ENCODE measurements at places on chromosomes 2 and 18.

- DNase-seq = no peak
Measured at GRCh38 chr2:159193791-159194190, 92.7 kb downstream of the WDSUB1 start.

- DNase-seq = no peak
Measured at GRCh38 chr2:16155366-16155765, 215.0 kb downstream of the MYCN start.

DNA sequence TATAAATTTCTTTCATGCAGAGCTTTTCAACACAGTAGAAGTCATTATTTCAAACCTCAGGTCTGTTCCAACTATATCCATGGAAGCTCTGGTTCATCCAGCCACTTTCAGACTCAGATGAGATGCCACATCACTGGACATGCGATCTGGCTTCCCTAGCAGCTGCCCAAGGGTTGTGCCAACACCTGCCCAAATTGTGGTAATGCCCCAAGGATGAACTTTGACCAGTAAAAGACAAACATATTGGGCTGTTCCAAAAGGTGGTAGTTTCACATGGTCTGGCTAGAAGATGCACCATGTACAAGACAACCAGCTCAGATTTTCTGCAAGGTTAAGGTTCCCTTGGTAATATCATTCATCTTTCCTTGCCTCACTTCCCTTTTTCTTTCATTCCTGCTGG, 101.9 kb downstream of the THADA start:
- no peak for DNase-seq

DNA sequence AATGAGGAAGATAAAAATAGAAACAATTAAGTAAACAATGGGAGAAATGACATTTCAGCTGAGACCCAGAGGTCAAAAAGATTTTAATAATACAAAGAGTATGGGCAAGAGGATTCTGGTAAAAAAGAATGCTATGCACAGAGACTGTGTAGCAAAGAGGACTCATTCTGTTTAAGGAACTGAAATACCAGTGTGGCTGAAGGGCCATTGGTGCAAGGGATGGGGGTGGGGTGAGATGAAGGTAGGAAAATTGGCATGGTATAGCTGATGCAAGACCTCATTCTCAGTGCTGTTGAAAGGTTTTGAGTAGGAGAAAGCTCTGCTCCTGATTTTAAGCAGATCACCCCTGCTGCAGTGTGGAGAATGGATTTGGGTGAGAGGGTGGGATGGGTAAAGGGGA, 10.8 kb downstream of the GALNT1 start:
- DNase-seq = no peak

- DNase-seq = no peak
Measured at GRCh38 chr2:69618362-69618761, 25.2 kb downstream of the AAK1 start.

DNA sequence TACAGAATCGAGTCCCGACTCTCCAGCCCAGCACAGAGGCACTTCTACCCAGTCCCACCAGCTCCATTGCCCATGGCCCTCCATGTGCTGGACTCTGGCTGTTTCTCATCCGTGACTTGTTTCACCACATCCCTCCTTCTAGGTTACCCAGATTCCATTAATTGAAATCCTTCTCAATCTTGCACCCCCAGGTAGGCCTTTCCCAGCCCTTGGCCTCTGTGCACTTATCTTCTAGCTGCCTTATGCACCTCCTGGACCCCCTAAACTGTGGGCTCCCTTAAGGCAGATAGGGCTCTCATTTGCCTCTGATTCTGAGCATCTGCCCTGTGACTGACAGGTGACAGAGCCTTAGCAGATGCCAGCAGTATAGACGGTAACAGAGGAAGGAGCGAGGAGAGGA, 9.2 kb downstream of the MYCN start:
- DNase-seq = no peak

DNA sequence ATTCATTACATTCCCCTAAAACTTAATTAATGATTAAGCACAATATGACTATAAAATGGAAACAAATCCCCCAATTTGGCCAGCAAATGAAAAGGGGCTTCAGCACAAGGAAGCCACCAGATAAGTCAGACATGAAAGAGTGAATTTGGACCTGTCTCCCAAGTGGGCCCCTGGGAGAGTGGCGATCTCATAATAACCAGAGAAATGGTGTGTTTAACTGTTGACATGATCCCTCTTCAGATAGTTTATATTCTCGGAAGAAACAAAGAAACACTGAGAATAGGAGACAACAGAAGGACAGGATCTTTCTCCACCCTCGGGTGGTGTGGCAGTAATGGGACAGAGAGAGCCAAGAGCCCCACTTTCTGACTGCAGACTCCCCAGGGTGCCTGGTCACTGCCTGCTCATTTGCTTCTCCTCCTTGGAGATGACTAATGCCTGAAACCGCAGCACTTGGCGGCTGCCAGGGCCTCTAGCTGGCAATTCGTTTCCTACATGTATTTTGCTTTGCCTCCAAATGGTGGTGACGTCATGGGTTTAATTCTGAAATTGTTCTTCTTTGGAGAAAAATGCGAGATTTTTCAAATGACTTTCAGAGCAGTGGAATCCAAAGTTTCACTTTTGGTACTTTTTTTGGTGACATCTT, 46.4 kb upstream of the SPP2 start:
- DNase-seq = no peak

DNA sequence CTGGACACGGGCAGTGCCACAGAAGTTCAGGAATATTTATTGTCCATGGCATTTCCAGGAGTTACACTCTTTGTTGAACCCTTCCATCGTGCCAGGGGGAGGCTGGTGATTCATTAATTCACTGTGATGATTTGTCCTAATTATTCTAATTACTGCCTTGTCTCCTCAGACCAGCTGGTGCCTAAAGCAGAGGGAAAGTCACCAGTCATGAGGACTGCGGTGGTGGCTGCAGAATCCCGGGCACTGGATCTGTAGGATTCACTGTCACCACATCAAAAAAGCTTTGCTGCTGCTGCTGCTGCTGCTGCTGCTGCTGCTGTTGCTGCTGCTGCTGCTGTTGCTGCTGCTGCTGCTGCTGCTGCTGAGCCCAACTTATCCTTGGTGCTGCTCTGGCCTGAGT, 908.2 kb downstream of the TSN start:
- no peak for DNase-seq

DNA sequence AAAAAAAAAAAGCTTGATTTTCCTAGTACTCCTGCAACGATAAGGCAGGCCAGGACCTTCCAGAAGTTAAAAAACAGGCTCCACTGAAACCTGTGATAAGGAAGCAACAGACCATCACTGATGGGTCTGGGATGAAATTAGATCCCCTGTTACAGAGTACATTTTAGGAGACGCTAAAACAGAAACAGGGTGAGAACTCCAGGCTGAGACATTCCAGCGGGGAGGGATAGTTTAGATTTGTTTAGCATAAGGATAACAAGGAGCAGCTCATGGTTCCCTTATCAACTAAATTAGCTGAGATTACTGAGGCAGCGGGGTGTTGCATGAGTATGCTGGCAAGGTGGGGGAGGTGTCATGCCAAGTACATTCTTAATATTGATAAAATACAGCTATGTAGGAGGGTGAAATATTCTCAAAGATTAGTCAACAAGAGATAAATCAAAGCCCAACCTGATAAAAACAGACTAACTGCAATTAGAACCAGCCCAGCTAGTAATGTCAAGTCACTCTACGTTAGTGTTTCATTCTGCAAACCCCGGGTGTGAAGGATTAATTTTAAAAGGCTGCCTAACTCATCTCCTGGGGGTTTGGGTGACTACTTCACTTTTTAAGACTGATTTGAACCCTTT, 75.0 kb upstream of the BZW1 start:
- DNase-seq = no peak

DNA sequence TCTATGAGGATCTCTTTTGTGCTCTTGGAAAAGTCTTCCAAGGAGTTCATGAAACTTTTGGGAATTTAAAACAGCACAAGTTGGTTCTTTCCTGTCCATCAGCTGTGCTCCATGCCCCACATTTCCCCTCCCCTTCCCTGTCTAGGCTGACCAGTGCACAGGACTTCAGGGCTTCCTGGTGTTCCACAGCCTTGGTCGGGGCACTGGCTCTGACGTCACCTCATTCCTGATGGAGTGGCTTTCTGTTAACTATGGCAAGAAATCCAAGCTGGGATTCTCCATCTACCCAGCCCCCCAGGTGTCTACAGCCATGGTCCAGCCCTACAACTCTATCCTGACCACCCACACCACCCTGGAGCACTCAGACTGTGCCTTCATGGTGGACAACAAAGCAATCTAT, 8.1 kb upstream of the DNAJB2 start:
- DNase-seq = no peak

DNA sequence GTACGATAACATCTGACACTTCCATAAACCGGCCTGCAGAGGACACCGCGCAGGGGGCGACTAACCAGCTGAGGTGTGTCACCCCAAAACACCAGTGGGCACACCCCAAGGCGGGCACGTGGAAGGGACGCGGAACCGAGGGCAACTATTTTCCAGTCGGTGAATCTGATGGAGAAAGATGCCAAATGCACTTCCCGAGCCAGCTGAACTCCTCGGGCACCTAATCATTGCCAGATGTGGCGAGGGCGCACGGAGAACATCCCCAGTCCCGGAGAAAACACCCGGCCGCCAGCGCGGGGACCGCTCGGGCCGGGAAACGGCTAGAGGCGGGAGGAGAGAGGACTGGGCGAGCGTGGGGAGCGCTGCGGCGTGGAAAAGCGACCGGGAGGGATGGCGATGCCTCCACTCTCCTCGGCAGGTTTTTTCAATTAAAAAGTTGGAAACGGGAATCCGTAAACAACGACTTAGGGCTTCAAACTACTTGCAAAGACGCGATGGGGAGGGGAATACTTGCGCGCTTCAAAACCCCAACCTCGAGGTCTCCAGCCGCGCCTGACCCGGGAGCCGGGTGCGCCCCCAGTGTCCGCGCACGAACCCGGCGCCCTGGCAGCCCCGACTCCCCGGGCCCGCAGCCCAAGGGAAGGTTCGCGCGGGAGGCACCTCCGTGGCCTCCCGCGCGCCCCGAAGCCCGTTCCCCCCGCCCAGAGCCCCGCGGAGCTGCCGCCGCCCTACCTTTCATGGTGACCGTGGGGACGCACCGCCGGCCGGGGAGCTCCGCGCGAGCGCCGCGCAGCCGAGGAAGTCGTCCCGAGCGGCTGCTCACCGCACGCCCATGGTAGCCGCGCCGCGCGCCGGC, 497 bp downstream of the COLEC12 start:
- DNase-seq = no peak

DNA sequence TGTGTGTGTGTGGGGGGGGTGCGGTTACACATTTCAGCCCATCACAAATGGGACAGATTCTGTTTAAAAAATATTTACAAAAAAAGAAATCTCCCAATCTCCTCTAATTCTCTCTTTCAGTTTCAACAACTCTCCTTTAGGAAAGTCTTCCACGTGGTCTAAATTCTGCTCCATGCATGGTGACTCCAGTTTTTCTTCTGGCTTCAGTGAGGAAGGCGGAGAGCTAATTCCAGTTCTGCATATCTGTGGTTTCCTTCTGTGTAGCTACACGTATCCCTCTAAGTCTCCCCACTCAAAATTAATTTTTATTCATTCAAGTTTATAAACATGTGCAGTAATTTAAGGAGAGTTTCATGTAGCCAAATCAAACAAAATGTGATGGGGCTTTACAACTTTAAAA, 111.6 kb downstream of the SLC4A3 start:
- no peak for DNase-seq

- DNase-seq = no peak
Measured at GRCh38 chr18:77567205-77567604, 317.6 kb downstream of the GALR1 start.

DNA sequence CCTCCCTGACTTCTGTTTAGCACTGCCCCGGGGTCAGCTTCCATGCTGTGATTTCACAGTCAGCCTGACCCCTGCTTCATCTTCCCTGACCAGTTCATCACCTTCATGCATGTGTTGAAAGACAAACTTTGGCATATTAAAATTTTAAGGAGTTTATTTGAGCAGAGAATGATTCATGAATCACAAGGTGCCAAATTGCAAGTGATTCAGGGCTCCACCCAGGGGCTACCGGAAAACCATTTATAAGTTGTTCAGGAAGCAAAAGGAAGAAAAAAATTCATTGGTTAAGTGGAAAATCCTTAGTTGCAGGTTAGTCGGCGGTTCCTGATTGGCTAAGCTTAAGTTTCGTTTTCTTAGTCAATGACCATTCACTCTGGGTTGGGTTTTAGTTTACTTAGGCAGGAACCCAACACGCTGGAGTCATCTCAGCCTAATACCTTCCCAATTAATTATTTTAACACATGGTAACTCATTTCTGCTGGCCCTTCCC, 10.6 kb downstream of the IL1F10 start:
- DNase-seq = no peak

GRCh38 chr18:10131081-10131459, 217.3 kb downstream of the VAPA start:
- no peak for DNase-seq

- DNase-seq = no peak
Measured at GRCh38 chr2:185567940-185568339, 170.7 kb upstream of the FSIP2 start.

DNA sequence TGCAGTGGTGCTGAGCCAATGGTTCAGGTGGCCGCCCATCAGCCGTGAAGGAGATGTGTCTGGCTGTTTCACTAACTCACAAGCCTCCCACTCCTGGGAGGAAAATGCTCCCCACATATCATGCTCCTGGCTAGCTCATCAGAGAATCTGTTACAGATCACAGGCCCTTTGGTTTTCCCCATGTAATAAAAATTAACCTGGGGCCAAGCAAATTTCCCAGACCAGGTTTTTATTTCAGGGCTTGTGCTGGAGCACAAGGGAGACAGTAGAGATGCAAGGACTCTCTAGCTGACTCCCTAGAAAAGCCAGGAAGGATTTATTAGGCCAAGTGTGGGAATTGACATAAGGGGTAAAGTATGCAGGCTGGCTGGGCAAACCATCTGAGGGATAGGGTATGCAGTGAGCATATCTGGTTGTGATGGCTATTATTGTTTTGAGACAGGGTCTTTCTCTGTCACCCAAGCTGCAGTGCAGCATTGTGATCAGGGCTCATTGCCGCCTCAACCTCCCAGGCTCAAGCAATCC, 40.6 kb upstream of the CCBE1 start:
- no peak for DNase-seq
